Stimulated activated CD8-positive, alpha-beta memory T cell treated with anti-CD3 and anti-CD28 coated beads, Interleukin-4, amount 100 ng/mL, for 48 hours (primary cell): ENCODE measurements at places on chromosomes 4 and X.

DNA sequence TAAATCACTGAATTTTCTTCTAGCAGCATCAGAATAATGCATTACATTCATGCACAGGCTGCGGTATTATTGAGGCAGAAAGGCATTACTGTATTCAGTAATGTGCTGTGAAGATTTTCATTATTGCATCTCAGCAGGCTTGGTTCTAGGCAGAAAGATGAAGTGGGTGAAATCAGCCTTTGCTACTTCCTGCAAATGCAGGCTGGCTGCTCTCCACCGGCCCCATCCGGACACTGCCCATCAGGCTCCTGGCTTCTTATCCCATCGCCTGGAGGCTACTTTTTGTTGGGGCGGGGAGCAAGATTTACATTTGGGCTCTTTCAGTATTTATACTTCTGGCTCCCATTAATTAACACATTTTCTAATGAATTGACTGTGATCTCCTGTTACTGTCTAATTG, 117.8 kb downstream of the FRAS1 start:
- no peak for DNase-seq

DNA sequence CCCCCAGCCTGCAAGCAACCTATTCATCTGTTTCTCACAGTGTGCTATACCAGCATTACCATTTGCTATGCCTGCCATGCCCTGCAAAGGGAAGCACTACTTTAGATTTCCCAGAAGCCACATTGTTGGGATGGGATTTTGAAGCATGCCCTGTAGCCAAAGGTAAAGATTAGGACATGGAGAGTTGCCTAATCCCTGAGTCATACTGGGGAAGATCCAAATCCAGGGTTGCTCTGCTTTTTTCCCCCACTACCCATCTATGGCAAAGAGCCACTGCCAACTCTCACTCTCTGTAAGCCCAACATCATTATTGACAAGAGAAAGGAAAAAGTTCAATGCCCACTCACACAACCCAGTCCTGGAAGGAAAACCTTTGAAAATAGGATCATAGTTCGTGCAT, 36.7 kb upstream of the TMEM164 start:
- no peak for DNase-seq

- DNase-seq: peak; percentile 98
Observed at GRCh38 chr4:1684506-1685234, 557 bp upstream of the FAM53A start.

DNA sequence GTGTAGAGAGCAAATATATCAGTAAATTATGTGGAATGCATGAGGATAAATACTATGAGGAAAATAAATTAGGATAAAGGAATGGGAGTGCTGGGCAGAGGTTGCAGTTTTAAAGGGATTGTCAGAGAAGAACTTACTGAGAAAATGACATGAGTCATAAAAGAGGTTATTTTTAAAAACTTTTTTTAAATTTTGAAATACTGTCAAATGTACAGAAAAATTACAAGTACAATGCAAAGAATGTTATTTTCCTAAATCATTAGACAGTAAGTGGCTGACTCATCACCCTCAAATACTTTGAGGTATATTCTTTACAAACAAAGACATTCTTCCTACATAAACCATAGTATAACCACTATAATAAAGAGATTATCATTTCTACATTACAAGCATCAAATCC, 29.8 kb upstream of the H2AZ1 start:
- DNase-seq: no peak
